ENCODE measurements at places on chromosomes 16 and 17.

DNA sequence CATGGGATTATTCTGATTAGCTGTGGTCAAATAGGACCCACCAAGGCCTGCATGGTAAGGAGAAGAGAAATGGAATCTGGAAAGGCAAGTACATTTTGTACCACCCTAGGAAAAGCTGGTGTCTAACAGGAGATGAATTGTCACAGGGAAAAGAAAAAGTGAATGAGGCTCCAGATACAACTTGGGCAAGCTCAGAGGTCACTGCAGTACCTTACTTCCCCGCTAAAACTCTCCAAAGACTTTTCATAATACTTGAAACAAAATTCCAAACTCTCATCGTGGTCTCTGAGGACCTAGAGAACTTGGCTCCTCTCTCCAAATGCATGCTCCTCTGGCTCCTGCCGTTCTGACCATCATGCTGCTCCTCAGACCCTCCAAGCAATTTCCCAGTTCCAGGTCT lies 262.8 kb downstream of the GRIN2A start:
- DNase-seq, result no peak

DNA sequence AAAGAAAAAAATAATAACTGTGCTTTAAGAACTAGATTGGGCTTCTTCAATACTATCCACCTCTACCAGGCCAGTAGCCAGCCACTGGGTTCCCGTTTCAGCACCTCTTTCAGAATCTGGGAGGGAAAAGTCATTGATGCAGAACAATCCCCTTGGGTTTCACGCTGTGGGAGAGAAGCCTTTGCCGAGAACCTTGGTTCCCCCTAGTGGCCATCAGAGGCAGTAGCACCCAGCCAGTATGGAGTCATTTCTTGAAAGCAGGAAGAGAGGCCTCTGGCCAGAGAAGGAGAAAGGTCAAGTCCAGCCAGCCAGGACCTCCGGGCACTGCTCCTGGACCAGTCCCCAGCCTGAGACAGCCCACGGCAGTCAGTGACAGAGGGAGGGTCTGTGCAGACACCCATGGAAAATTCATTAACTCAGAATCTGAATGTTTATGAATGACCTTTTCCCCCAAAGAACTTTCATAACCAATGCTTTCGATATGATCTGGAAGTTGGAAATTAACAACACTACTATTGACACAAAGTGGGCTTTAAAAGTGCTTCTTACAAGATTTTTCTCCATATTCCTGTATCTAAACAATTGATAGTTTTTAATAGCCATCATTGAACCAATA lies 51.2 kb upstream of the CDH5 start:
- DNase-seq, result peak; percentile 73

GRCh38 chr16:2214719-2214968 lies at the start of gene PGP:
TSS of gene PGP (minus strand) at chr16:2214840. CDS start at chr16:2214777, 63 bp downstream.
- no peak for DNase-seq

GRCh38 chr16:50910736-50911100 lies 168.8 kb downstream of the CYLD start:
- no peak for DNase-seq

- DNase-seq, result peak; percentile 39
Measured at GRCh38 chr17:48352630-48353029, 77.4 kb downstream of the SKAP1 start.

GRCh38 chr17:48589831-48590606 lies at the start of gene HOXB3:
TSS of gene HOXB3 (minus strand) at chr17:48590241. CDS start at chr17:48552474, 37,767 bp downstream.
- no peak for DNase-seq

DNA sequence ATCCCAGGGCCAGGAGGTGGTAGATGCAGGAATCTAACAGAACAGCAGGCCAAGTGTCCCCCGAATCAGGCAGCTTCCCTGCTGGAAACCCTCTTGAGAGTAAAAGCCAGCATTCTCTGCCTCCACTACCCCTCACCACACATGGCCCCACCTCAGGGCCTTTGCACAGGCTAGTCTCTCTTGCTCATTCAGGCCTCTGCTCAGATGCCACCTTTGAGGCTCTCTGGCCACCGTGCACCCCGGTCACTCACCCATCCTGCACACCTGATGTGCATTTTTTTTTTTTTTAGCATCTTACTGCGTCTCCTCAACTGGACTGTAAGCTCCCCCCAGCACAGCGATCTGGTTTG lies 34.5 kb upstream of the GSE1 start:
- DNase-seq, result no peak

Measured in PC-3 (cell line).